ENCODE measurements at places on chromosomes 1 and 21. TPM values are rescaled to one million over a fixed set of nuclear protein-coding genes. Genes with fewer than 3 reads are reported as not detected.
A peak's percentile ranks its signal among the peaks of the same experiment; 100 is the strongest.

DNA sequence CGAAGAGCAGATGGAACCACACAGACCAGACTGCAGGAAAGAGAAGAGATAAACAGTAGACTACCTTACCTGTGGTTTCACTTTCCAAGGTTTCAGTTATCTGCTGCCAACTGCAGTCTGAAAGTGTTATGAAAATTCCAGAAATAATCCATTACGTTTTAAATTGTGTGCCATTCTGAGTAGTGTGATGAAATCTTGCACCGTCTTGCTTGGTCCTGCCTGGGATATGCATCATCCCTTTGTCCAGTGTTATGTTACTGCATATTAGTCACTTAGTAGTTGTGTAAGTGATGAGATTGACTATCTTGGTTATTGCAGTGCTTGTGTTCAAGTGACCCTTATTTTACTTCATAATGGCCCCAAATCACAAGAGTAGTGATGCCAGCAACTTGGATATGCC, 33.9 kb downstream of the DNAJC6 start:
- no peak for DNase-seq

- DNase-seq: no peak
These were observed 16.1 kb downstream of the IFT25 start for GRCh38 chr1:53929246-53929960.

DNA sequence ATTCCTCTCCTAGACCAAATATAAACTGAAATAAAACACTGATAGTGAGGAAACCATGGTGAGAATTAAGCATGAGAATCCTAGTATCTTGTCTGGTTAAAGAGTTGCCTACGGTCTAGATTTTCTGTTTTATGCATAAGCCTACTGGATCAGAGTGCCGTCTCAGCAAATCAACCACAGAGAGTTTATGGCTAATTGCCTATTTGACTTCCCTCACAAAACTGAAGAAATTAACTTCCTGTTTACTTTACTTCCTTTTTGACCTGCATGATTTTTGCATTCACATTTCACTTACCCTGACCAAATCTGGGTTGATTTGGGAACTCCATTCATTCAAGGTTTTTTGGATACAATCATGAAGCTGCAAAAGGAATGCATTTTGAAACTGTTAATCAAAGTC, 5.0 kb downstream of the GCLM start:
- no peak for DNase-seq

The SYT6 gene
- not detected for total RNA-seq

DNA sequence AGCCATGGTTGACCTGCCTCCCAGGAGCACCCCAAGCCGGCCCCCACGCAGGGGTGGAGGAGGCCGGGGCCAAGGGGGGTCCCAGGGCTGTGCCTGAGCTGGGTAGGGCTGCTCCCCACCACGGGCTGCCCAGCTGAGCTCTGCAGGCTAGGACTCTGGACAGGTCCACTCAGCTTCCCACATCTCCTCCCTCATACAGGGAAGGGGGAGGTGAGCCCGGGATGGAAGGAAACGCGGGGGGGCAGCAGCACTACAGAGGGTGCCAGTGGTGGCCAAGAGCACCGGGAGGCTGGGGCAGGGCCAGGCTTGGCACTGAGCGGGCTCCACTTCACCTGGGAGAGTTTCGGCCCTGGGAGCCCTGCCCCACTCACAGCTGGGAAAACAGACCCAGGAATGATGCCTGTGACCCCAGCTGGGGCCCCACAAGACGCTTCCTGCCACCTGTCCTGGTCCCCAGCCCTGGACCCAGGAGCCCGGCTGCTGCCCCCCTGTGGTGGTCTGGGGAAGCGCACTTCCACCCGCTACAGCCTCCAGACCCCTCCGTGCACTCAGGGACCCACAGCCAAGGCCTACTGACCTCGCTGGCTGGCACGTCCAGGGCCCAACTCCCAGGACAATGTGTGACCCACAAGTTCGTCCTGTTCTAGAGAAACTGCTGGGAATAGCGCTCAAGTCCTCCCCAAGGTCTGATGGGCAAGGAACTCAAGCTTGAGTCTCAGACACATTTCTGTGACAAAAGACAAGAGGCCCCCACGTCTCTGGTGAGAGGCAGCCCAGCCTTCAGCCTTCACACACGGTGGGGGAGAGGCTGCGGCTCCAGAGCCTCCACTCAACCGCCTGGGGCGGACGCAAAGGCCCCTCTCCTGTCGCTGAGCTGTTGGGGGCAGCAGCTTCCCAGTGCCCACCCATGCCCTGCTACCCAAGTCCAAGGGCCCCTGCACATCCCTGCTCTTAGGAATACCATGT, 3.0 kb downstream of the AURKAIP1 start:
- peak; percentile 80 for DNase-seq

DNA sequence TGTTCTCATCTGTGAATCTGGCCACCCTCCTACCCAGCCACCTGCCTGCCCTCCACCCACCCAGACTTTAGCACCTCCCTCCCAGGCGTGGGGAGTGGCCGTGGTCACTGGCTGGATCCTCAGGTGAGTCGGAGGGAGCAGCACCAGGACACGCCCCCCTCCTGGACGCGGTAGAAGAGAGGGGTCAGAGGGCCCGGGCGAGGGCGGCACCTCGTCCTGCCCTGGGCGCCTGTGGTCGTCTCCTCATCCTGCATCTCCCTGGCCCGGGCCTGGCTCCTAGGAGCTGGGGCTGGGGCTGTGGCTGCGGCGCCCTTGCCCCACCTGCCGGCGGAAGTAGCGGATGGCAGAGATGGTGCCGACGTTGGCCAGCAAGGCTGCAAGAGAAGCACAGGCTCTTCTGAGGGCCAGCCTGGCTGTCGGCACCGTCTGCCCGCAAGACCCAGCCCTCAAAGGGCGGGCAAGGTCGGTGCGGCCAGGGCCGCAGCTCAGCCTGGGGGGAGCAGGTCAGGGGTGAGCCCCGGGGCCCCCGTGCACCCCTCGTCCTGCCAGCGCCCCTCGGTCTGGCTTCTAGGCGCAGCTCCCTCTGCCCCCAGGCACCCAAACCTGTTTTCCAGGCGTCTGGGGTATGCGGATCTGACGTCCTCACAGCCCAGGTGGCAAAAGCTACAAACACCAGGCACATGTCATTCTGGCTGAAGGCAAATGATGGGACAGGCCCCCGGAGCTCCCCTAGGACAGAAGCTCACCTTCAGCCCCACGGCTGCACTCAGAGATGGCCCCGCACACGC, 5.8 kb downstream of the PERM1 start:
- peak; percentile 64 for DNase-seq

The CTSE gene
- not detected for total RNA-seq

DNA sequence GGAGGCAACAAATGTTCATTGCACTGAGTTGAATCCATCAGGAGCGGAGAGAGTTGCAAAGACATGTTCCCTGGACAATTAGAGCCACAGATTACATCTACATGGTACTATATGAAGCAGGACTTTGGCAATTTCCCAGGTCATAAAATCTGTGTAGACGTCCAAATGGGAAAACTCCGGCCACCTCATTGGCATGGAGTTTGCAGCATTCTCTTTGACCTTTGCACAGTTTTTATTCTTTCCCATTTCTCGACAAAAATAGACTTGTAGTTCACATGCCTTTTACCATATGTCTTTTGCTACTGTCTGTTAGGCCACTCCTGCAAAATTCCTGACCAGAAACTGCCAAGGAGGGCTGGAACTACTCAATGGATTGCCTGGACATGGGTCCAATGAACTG, 48.2 kb downstream of the UBE2T start:
- DNase-seq: no peak

The FGR gene
- total RNA-seq: 28.8 TPM

GRCh38 chr1:85378534-85378933, 86.4 kb downstream of the DDAH1 start:
- DNase-seq: no peak

The LCE1B gene
- total RNA-seq: not detected

DNA sequence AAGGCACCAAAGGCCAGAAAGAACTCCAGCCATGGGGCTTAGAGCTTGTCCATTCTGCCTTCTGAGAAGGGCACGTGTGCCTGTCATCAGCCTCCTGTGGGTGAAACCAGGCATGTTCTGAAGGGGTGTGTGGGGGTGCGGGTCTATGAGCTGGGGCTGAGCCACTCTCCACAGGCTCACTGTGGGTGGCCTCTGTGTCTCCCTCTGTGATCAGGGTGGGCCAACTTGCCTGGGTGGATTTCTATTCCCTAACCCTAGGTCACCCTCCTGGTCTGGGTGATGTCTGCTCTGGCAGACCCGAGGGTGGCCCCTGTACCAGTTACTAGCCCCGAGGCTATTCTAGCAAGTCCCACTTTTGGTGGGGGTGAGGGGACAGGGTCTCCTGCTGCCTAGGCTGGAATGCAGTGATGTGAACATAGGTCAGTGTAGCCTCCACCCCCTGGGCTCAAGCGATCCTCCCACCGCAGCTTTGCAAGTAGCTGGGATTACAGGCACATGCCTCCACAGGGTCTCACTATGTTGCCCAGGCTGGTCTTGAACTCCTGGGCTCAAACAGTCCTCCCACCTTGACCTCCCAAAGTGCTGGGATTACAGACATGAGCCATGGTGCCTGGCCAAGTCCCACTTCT, 94.4 kb downstream of the TRIM11 start:
- DNase-seq: peak; percentile 9

GRCh38 chr1:58717979-58718378, 18.1 kb upstream of the MYSM1 start:
- no peak for DNase-seq

GRCh38 chr1:63908016-63908415, 134.2 kb downstream of the ROR1 start:
- DNase-seq: no peak

GRCh38 chr1:201655243-201655642, 116.3 kb downstream of the NAV1 start:
- no peak for DNase-seq

DNA sequence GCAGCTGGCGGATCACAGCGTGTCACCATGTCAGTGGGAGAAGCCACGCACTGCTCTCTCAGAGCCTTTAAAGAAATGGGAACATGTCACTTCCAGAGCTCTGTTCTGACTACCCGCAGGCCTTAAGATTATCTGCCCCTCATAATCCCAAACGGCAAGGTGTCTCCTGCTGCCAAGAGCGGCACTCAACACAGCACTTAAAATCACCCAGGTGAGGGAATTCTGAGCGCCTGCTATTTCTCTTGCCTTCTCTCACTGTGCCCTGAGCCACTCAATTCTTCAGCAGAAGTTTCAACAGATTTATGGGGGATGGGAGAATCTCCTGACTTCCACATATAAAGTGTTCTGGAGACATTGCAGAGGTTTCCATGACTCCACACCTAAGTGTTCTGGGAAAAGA, 137.9 kb downstream of the LMO4 start:
- no peak for DNase-seq

The OR2L2 gene
- total RNA-seq: 0.18 TPM

The NUAK2 gene
- total RNA-seq: 26.1 TPM

The HES3 gene
- total RNA-seq: not detected

GRCh38 chr1:63268876-63269275, 53.5 kb upstream of the FOXD3 start:
- DNase-seq: no peak

DNA sequence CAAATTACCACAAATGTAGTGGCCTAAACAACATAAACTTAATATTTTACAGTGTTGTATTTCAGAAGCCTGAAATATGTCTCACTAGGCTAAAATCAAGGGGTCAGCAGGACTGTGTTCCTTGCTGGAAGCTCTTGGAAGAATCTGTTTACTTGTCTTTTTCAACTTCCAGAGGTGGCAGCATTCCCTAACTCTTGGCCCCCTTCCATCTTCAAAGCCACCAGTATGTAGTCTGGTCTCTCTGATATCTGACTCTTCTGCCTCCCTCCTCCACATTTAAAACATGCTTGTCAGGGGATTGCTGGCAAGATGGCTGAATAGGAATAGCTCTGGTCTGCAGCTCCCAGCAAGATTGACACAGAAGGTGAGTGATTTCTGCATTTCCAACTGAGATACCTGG, 567.5 kb downstream of the PLA2G4A start:
- no peak for DNase-seq

GRCh38 chr1:90835661-90836344, 118.7 kb upstream of the BARHL2 start:
- no peak for DNase-seq

DNA sequence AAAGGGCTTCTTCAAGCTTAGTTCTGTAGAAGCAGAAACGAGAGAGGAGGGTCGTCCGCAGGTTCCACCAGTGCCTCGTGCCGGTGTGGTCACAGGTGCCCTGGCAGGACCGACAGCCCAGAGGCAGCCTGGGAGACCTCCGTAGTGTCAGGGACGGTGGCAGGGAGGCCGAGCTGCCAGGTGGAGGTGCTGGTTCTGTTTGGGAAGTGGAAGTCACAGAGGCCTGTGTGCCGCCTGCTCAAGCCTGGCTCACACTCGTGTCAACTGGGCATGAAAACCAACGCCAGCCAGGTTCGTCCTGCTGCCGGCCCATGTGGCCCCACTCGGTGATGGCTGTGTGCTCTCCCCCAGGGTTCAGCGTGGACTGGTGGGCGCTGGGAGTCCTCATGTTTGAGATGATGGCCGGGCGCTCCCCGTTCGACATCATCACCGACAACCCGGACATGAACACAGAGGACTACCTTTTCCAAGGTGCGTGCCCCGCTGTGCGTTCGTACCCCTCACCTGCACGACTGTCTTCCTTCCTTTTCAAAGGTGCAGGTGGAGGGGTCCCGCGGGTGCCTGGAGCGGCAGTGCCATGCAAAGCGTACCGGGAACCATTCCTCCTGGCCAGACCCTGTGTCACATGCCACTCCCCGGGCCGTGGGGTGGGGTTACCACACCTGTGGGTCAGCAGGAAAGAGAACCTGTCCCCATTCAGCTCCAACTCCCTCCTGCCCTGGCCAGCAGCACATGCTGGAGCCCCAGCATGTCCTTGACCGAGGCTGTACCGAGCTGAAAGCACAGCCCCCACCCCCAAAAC, 20.8 kb downstream of the FAAP20 start:
- no peak for DNase-seq

The HCRTR1 gene
- not detected for total RNA-seq

- no peak for DNase-seq
These were observed 19.5 kb upstream of the CREG1 start for GRCh38 chr1:167573035-167573434.

DNA sequence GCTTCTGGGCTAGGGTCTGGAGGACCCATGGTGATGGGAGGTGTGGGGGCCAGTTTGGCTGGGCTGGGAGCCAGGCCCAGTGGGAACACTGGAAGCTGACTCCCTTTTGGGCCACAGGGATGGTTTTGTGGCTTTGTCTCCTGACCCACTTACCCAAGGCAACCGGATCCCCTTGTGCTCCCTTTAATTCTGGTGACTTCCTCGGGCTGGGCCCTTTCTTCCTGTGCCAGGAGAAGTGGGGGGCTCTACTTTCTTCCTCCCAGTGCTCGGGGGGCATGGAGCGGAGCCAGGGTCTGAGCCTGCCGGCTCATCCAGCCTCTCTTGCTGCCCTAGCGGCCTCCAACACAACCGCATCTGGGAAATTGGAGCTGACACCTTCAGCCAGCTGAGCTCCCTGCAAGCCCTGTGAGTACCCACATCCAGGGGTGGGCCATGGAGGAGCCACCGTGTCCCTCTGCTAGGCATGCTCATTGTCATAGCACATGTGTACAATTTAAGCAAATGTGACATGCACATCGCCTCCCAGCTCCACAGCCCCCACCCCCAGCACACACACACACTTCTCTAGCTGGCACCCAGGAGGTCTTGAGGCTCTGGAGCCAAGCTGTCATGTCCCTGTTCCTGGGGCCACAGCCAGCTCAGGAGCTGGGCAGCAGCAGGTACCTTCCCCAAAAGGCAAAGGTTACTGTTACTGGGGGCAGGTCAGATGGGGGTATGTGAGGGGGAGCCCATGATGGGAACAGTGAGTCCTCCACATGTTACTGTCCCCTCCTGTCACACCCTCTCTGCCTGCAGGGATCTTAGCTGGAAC, 35.0 kb downstream of the UBE2T start:
- no peak for DNase-seq

GRCh38 chr1:234926559-234927311, 201.9 kb downstream of the TOMM20 start:
- peak; percentile 42 for DNase-seq
